ENCODE measurements at places on chromosomes 2 and 18.

DNA sequence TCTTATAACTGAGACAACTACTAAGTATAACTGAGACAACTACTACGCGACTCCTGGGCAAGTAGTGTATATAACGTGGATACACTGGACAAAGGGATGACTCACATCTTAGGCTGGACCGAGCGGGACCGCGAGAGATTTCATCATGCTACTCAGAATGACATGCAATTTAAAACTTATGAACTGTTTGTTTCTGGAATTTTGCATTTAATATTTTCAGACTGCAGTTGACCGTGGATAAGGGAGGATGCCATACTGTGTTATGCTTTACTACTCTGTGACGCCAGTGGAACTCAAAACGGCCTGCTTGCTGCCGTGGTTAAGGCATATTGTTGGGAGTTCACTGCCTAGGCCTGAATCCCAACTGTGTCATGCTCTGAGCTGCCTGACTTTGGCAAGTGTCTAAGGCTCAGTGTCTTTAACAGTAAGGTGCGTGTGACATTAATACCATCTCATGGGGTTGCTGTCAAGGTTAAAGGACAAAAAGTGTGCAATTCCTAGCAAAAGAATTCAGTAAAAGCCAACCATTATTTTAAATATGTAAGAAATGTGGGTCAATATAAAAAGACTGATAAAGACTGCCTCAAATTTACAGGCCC, 64.6 kb downstream of the BMP10 start:
- no peak for DNase-seq

- no peak for DNase-seq
These were observed 4.0 kb downstream of the TMEM17 start for GRCh38 chr2:62501794-62502500.

GRCh38 chr2:58203018-58203417, 38.1 kb downstream of the FANCL start:
- DNase-seq: no peak

- no peak for DNase-seq
These were observed 775.3 kb upstream of the NRXN1 start for GRCh38 chr2:51807229-51807628.

DNA sequence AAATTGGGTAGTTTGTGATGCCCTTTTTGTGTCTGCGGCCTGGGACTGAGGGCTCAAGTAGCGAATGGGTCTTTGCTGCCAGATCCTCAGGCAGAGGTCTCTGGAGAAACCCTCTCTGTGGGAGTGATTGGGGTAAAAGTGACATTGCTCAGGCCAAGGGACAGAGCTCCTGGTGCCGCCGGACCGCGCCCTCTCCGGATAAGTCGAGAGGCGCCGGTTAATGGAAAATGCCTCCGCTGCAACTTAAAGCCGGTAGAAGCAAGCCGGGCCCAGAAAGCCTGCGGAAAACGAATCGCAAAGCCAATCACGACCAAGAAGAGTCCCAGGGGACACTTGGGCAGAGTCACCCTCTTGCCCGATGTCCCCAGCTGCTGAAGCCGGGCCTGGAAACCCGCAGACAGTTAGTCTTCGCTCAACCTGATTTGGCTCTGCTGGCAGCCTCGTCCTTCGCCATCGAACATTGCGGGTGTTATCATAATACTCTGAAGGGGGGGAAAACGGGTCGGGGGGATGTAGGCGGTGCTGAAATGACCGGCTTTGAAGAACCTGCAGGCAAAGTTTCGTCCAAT, 352 bp upstream of the HOXD12 start:
- DNase-seq: no peak

All from cortex of kidney (tissue), 1 donor.